ENCODE measurements at places on chromosomes 1 and 21.

DNA sequence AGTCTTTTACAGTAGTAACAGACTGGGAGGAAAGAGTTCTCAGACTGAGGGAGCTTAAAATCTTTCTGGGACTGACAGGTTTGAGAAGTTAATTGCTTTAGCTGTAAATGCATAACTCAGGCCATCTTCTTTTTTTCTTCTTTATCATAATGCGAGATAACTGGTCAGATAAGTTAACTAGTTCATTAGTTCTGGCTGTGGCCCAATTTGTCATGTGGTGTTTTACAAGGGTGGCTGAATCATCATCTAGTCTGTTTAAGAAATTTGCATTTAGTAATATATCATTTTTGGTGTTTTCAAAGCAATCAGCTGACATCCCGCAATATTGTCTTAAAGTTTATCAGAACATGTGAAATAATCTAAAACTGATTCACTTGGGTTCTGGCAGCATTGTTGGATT lies 14.0 kb downstream of the HSD3B2 start:
- no peak for DNase-seq

- DNase-seq, result no peak
These were observed 60.2 kb downstream of the FASLG start for GRCh38 chr1:172719066-172719627.

GRCh38 chr1:231124746-231125145 lies 37.1 kb upstream of the TRIM67 start:
- no peak for DNase-seq

GRCh38 chr1:2356911-2357845 lies 34.2 kb downstream of the MORN1 start:
- DNase-seq, result no peak

GRCh38 chr1:203584507-203584906 lies 42.1 kb upstream of the ATP2B4 start:
- no peak for DNase-seq

GRCh38 chr1:1354271-1355247 lies 3.8 kb downstream of the MXRA8 start:
- DNase-seq, result no peak

DNA sequence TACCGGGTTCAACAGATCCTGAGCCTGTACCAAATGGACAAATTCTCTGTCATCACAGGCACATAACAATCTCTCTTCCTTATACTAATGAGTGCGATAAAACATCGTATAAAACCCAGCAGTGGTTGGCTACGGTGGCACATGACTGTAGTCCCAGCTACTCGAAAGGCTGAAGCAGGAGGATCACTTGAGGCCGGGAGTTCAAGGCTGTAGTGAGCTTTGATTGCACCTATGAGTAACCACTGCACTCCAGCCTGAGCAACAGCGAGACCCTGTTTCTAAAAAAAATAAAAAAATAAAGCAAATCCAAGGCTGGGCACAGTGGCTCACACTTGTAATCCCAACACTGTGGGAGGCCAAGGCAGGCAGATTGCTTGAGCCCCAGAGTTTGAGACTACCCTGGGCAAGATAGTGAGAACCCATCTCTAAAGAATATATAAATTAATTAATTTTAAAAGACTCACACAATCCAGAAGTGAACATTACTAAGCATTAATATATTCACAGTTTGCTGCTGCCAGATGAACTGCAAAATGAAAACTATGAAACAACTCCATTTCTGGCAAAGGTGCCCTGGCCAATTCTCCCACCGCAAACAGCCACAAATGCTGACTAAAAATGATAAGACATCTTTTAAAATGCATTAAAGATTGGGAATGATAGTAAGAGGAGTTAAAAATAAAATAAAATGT lies 13.1 kb downstream of the ZBTB17 start:
- DNase-seq, result no peak

GRCh38 chr1:211928993-211929637 lies 98.6 kb upstream of the LPGAT1 start:
- peak; percentile 90 for DNase-seq

DNA sequence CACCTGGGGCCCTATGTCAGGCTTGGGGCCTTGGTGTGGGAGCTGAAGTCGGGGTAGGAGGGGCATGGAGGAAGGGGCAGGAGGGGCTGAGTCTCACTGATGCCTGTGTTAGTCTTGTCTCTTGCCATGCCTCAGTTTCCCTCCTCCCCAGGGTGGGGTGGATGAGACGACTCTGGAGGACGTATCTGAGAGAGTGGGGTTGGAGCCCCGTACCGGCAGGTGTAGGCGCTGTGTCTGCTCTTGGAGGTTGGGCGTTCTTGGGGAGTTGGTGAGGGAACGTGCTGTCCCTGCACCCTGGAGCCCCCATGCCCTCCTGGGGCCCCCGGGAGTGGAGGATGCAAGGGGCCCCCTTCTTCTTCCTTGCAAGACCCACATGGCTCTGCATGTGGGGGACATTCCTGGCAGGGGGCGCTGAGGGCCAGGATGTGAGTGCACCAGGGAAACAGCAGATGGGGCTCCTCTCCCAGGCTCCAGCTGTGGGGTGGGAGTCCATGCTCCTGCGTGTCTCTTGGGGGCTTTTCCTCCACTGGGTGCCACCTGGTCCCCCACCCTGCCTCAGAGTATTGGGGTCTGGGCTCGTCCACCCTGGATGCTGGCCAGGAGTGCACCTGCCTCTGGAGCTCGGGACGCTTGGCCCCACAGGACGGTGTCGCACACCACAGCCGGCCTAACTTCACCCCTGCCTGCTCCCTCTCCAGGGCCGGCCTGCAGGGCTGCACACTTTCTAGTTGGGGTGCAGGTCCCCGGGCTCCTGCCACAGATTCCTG lies 1.4 kb upstream of the TNFRSF14 start:
- no peak for DNase-seq

- no peak for DNase-seq
These were observed 303.3 kb downstream of the S1PR1 start for GRCh38 chr1:101540161-101540560.

DNA sequence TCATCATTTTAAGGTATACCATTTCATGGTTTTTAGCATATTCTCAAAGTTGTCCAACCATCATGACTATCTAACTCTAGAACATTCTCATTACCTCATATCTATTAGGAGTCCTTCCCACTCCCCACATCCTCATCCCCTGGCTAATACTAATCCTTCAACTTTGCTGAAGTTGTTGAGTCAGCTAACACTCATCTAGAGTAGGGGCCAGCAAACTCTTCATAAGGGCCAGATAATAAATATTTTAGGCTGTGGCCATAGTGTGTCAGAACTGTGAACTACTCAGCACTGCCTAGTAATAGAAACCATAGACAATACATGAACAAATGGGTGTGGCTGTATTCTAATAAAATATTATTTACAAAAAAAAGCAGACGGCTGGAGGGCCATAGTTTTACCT lies 43.0 kb downstream of the TOR3A start:
- DNase-seq, result no peak

- peak; percentile 94 for DNase-seq
These were observed 97.5 kb downstream of the SPATA46 start for GRCh38 chr1:162279136-162279498.

DNA sequence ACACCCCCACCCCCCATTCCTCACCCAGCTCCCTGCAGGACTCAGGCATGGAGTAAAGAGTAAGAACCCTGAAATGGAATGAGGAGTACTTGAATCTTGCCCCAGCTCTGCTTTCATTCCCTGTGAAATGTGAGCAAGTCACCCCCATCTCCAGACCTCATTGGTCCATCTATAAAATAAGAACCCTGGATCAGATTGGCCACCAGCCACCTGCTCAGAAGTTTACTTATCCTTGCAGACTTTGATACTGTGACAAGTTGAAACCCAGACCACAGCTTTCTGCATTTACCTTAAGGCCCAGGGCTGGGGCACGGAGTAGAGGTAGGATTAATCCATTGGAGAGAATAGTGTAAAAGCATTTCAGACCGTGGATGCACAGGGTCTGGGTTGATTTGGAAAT lies 2.2 kb downstream of the KISS1 start:
- DNase-seq, result no peak

- DNase-seq, result no peak
These were observed 566.6 kb upstream of the NR5A2 start for GRCh38 chr1:199460933-199461332.

DNA sequence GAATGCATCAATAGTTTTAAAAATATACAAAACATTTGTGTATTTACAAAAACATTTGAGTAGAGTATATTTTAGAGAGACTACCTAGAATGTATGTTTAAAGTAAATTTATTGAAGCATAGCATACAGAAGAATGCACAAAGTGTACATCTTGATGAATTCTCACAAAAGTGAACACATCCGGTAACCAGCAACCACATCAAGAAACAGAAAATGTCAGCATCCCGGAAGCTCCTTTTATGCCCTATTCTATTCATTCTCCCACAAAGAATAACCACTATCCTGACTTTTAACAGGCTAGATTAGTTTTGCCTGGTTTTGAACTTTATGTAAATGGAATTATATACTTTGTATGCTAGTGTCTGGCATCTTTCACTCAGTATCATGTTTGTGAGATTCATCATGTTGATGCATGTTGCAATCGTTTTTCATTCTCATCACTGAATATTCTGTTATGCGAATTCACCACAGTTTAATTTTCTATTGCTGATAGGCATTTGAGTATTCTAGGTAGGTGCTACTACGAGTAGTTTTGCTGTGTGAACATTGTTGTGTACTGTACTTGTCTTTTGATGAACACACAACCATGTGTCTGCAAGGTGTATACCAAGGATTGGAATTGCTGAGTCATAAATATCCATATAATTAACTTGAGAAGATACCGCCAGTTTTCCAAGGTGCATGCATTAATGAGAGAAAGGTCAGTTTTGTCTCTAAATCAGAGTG lies 75.4 kb downstream of the CACHD1 start:
- DNase-seq, result no peak

DNA sequence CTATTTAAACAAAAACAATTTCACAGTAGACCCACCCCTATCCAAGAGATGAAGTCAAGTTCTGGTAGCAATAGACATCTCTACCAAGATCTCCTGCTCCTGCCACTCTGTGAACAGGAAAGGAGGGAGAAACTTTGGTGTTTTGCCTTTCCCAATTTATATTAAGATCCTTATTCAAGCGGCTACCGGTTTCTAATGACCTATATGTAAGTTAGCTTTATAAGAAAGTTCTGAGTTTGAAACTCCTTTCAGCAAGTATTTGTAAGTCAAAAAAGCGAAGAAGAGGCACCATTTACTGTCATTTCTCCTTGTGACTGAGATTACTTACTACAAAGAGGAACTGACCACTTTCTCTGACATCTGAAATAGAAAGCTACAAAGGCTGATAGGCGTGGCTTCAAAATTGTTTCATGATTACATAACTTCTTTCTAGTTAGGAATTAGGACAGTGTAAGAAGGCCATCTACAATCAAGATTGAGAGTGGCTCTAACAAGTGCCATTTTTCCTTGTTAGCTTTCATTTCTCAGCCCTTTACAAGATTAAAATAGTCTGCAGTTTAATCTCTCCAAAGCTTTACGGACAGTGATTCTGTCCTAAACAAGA lies at the start of gene MNDA:
Gene MNDA, plus strand, starts transcription at position 448 of the 604 bp plus-strand sequence. CDS start 10,803 bp downstream, outside the sequence.
- no peak for DNase-seq
